Astrocyte (in vitro differentiated cells and primary cell): ENCODE measurements at places on chromosomes 7 and 10.

DNA sequence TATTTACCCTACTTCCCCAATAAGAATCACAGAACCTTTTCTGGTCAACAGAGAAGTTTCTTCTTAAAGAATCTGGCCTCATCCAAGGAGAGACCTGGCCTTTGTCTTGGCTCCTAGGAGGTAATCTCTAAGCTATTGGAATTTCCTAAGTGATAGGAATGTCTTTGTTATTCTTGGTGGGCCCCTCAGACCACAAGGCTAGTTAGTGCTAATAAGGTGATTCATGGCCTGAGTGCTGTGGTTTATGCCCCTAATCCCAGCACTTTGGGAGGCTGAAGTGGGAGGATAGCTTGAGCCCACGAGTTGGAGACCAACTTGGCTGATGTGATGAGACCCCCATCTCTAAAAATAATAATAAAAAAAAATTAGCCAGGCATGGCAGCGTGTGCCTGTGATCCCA is 60.0 kb upstream of the CYP2C18 start:
- peak; percentile 22 for DNase-seq

GRCh38 chr10:77899080-77899477 is 27.5 kb downstream of the DLG5 start:
- DNase-seq: peak; percentile 46

DNA sequence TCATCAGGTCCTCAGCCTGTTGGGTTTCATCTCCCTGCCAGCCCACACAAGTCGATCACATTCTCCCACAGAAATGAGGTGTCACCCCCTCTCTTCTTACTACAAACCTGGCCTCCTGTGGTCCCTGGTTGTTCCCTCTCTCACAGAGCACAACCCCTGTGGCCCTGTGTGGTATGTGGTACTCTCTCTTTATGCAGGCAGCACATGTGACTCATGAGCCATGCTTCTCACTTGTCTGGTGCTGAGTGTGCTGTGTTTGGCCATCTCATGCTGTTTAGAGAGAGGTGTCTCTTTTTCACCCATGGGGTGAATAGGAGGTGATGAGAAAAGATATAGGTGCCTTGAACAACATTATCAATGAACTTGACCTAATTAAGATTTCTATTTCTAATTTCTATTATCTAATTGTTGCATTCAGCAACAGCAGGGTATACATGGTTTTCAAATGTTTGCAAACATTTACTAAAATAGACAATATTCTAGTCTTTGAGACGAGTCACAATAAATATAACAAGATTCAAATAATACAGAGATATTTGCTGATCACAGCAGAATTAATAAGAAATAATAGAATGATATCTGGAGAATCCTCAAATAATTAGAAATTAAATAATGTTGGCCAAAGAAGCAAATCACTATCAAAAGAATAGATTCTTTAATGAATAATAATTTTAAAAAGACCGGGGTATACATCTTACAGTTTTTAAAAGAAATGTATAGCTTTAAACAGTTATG is 633.8 kb upstream of the IGFBP3 start:
- peak; percentile 76 for DNase-seq

GRCh38 chr7:47574482-47575329 is 7.2 kb downstream of the TNS3 start:
- DNase-seq: peak; percentile 58

- no peak for DNase-seq
Measured at GRCh38 chr10:121574519-121575166, 23.6 kb downstream of the FGFR2 start.

- peak; percentile 91 for DNase-seq
Measured at GRCh38 chr10:79266543-79267312, 80.5 kb upstream of the PPIF start.

- no peak for DNase-seq
Measured at GRCh38 chr7:18655912-18656311, 160.4 kb downstream of the HDAC9 start.

GRCh38 chr10:88243202-88243744 is 339.8 kb downstream of the RNLS start:
- no peak for DNase-seq

GRCh38 chr10:129131457-129132132 is 335.4 kb upstream of the MGMT start:
- DNase-seq: no peak

- DNase-seq: no peak
Measured at GRCh38 chr7:124059375-124059774, 26.5 kb upstream of the TMEM229A start.

- DNase-seq: no peak
Measured at GRCh38 chr10:58305821-58306220, 29.0 kb upstream of the UBE2D1 start.

DNA sequence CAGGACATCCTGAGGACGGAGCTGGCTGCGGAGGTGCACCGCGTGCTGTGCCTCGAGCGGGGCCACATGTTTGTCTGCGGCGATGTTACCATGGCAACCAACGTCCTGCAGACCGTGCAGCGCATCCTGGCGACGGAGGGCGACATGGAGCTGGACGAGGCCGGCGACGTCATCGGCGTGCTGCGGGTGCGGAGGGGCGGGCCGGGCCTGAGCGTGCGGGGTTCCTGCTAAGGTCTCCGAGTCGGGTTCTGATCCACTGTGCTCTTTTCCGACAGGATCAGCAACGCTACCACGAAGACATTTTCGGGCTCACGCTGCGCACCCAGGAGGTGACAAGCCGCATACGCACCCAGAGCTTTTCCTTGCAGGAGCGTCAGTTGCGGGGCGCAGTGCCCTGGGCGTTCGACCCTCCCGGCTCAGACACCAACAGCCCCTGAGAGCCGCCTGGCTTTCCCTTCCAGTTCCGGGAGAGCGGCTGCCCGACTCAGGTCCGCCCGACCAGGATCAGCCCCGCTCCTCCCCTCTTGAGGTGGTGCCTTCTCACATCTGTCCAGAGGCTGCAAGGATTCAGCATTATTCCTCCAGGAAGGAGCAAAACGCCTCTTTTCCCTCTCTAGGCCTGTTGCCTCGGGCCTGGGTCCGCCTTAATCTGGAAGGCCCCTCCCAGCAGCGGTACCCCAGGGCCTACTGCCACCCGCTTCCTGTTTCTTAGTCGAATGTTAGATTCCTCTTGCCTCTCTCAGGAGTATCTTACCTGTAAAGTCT is 10.4 kb downstream of the ATG9B start:
- DNase-seq: peak; percentile 44

GRCh38 chr7:112743811-112744210 is 46.4 kb downstream of the TMEM168 start:
- DNase-seq: no peak

DNA sequence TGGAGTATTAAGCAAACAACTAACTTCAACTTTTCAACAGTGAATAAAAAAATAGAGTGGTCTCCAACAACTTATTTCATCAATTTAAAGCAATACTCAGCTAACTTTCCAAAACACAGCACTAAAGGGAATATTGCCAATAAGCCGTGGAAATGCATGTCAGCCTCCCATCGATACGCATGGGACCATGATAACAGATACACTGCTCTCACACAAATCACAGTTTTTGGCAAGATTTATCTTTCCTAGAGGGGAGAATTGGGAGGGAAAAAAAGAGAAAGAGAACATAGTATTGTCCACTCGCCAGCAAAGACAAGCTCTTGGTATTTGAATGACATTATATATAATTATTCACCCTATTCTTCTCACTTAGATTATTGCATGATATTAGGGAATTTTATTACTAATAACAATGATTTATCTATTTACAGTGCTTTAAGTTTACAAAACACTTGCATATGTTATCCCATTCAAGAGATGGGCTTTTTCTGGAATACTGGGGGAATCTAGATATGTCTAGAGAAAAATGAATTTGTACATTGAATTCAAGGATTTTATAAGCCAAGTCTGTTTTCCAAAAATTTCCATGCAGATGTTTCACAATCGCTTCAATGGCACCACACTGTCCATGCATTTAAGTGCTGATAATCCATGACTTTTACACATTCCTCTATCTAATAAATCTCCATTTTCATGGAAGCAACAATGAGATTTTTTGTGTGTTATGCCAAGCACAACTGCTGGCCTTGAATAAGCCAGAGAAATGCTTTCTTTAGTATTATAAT is 194.0 kb upstream of the MGMT start:
- no peak for DNase-seq

DNA sequence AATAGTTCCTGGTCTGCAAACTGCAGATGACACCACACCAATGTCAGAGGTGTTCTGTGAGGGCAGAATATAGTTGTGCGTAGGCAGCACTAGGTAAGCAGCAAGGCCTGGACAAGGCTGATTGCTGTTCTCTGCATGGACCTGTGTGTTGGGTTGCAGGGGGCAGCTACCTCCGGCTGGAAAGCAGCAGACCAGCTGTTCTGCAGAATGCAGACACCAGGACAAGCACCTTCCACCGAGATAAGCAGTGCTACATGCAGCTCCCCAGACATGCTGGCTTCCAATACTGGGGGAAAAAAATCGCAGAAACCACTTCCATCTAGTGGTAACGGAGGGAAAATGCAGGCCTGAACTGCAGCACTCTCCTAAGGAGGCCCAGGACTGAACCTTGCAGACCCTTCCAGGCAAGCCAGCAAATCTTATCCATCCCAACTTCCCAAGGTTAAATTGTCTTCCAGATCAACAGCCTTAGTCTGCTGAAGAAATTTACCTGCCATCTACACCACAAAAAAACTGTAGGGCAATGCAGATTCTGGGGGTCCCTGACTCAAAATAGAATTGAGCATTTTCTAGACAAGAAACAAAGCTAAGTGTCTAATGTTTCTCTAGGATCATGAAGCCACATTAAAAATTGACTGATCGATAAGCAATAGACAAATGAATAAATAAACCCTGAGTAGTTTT is 50.5 kb upstream of the COBL start:
- peak; percentile 18 for DNase-seq

GRCh38 chr7:76133164-76133775 is 68.4 kb upstream of the SRRM3 start:
- DNase-seq: no peak

GRCh38 chr7:117385363-117386109 is 41.8 kb downstream of the ASZ1 start:
- peak; percentile 27 for DNase-seq

GRCh38 chr10:86857128-86857721 is 100.2 kb downstream of the MMRN2 start:
- DNase-seq: peak; percentile 86

DNA sequence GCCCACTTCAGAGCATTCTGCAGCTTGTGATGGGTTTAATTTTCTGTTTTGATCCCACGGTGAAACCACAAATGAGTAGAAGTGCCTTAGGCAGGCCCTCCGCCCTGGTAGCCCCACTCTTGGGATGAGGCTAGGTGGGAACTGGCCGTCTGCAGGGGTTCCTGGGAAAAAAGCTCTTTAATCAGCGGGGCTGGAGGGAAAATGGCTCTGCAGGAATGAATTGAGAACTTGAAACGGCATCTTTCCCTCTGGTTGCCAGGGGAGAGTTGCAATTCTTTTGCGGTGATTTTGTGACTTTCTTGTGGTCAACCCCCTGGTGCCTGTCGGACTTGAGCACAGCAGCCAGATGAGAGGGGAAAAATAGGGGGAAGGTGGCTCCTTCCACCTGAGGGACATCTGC is 32.7 kb downstream of the COL26A1 start:
- no peak for DNase-seq

DNA sequence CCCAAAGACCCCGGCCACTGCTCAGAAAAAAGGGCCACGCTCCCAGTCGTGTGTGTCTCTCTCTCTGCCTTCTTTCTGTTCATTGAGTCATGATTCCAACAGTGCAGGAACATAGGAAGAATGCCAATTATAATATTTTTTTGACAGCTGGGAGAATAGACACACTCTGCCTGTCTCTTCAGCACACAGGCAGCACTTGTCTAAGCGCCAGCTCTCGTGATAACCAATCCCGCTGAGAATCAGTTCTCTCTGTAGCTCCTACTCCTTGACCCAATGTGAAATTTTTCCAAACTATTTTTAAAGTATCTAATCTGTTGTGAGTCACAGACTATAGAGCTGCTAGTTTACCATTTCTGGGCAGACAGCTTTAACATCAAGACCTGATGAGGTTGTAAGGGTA is 145.7 kb upstream of the RHEB start:
- peak; percentile 89 for DNase-seq

DNA sequence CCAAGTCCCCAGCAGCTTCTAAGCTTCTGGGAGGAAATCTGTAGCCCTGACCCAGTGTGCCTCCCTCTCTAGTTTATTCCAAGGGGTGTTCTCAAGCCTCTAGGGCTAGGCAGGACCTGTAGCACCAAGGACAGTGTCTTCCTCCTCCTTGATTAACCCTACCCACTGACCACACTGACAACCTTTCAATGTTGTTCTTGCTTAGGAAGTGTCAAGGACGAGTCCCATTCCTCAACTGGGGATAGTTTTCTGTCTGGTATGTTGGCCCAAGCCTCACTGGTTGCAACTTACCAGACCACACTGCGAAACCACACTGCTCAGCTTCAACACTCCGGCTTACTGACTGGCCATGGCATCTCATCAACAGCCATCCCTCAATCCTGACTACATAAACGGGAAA is 100.0 kb downstream of the RNF216 start:
- DNase-seq: no peak

GRCh38 chr7:66682350-66683093 is 53.8 kb downstream of the KCTD7 start:
- DNase-seq: peak; percentile 53

DNA sequence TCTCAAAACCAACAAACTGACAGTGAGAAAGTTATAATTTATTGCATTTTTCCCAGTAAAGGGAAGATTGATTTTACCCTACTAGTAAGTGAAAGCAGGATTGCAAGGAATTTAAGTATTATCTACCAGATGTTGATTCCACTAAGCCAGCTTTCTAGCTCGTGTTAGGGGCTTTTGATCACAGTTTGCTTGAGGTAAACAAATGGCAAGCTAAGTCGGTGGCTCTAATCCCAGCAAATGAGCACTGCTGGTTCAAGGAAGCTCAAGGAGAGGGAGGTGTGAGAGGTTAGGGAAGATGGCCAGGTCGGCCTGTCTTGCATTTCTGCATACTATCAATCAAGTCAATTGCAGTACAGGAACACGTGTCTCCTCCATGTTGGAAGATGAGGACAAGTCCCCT is 448.7 kb upstream of the POM121L12 start:
- peak; percentile 7 for DNase-seq

GRCh38 chr10:93420944-93421825 is 60.9 kb downstream of the MYOF start:
- no peak for DNase-seq

- DNase-seq: peak; percentile 70
Measured at GRCh38 chr10:69972981-69973397, 79.7 kb upstream of the MACROH2A2 start.

DNA sequence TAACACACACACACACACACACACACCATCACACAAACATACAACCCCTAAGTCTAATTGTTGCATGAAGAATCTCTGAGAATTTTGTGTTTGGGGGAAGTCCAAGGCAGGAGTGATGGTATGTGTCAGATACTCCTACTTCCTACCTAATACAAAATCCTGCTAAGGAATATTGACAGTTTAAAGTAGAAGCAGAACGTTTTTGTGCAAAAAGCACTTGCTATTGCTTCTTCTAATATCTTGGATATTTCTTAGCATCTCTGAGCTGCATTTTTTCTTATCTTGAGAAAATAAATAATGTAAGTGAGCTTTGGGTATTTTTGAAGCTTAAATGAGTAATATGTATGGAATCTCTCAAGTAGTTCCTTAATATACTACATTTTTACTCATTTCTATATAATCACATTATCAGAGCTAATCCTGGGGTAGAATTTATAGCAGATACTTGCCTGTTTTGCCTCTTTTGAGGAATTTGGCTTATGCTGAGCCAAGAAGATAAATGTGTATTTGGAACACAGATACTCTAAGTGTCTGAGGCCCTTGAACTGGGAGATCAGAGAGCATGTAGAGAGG is 212.3 kb downstream of the DKK1 start:
- peak; percentile 56 for DNase-seq
